ENCODE measurements at places on chromosomes 2 and 18. TPM values are rescaled to one million over a fixed set of nuclear protein-coding genes. Genes with fewer than 3 reads are reported as not detected.

- no peak for DNase-seq
Measured at GRCh38 chr18:70448588-70448987, 159.7 kb downstream of the SOCS6 start.

DNA sequence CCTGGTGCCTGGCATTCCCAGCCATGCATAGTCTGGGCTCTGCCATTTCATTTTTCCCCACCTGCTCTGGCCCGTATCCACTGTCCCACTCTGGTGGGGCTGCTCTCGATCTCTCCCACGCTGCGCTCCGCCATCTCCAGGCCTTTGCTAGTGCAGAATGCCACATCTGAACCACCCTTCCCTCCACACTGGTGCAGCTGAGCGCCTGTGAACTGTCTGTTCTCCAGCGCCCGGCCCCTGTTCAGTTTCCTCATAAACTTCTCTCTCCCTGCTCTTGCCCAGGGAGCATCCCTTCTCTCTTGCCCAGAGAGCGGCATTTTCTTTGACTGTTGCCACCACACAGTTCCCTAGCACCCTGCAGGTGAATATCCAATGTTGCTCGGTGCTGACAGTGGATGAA lies 21.5 kb downstream of the POMC start:
- no peak for DNase-seq

GRCh38 chr18:8507361-8507760 lies 101.9 kb upstream of the RAB12 start:
- no peak for DNase-seq

DNA sequence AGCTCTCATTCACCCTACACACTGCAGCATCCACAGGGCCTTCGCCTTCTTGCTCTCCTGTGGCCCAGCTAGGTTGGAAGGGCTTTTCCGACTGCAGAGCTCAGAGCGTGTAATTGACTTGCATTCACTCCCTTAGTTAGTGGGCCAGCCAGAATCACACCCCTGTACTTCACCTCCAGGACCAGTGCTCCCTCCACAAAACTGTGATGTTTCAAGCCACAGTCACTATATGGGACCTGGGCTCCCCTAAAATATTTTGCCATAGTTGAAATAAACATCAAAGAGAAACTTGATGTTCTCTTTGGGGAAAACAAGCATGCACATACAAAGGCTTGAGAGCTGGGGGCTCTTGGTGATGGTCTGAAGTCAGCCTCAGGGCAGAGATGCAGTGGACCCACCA lies 69.7 kb upstream of the POU3F3 start:
- no peak for DNase-seq

DNA sequence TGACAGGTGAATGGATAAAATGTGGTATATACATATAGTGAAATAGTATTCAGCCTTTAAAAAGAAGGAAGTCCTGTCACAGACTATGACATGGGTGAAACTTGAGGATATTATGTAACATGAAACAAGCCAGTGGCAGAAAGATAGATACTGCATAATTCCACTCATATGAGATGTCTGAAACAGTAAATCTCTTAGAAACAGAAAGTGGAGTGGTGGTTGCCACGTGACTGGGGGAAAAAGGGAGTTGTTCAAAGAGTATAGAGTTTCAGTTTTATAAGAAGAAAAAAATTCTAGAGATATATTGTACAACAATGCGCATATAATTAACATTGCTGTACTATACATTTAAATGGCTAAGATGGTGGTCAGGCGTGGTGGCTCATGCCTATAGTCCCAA lies 178.2 kb upstream of the ATP5MC3 start:
- no peak for DNase-seq

GRCh38 chr18:3605486-3605952 lies 155.5 kb downstream of the TGIF1 start:
- DNase-seq: peak; percentile 23

- no peak for DNase-seq
Measured at GRCh38 chr2:190846746-190847145, 33.9 kb upstream of the GLS start.

- DNase-seq: no peak
Measured at GRCh38 chr2:13414897-13415296, 698.2 kb downstream of the TRIB2 start.

DNA sequence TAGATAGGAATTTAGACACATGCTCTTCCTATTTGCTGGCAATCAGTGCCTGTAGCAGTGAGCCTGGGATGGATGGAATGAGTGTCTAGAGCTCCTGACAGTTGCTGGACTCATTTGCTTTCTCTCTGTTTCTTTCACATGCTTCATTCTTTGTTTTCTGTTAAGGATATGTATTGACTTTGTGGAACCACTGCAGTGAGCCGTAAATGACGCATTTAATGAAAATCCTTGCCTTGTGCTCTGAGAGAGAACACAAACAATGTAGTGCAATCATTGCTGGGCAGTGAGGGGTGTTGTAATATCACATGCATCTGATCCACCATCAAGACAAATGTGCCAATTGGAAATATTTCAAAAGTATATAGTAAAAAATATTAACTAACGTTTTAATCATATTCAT lies 25.2 kb upstream of the CDH20 start:
- DNase-seq: peak; percentile 7

DNA sequence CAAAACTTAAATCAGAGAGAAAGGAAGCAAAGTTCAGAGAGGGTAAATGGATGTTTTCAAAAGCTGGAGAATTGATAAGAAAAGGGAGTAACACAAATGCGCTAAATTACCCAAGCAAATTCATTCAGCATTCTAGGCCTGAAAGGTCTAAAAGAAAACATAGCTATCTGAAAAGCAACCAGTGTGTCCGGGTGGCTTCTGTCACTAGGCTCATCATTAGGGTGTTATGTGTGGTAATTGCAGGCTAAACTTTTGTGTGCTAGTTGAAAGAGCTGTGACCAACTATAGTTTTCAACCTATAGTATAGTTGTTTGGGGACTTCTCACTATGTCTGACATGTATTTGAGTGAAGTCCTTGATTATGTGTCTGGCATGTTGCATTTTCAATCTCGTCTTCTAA lies 839.6 kb upstream of the ZEB2 start:
- DNase-seq: no peak

- no peak for DNase-seq
Measured at GRCh38 chr2:130894326-130894942, 57.7 kb downstream of the ARHGEF4 start.

GRCh38 chr2:23199115-23199918 lies 185.7 kb upstream of the KLHL29 start:
- peak; percentile 31 for DNase-seq

DNA sequence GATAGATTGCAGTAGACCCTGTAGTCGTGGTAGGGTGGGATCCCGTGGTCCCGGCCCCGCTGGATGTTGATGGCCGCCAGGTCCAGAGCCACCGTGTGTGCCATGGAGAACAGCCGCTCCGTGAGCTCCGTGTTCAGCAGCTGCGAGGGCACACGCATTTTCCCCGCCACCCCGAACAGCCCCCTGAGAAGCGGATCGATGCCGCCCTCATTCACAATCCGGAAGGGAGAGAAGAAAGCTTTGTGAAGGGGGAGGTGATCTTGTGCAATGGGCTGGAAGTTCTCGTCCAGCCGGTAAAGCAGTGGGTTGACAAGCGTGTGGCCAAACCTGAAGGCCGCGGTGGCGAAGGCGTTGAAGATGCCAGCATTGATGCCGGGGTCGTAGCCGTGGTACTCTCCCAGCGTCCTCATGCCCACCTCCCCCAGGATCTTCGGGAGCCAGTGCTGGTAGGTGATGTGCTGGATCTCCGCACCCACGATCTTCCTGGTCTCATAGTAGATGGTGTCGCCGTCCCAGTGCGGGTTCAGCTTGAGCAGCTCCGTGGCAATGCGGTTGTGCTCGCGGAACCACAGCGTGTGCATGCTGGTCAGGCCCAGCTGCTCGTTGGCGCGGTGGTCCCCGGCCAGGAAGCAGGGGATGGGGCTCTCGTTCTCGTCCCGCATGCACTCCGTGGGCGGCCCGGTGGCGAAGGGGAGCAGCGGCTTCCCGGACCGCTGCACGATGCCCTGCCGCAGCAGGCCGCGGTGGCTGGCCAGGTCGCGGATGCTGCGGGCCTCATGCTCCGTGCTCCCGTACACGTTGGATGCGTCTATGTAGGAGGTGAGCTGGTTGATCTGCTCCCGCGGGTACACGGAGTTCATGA lies 95.8 kb downstream of the PXDN start:
- no peak for DNase-seq

DNA sequence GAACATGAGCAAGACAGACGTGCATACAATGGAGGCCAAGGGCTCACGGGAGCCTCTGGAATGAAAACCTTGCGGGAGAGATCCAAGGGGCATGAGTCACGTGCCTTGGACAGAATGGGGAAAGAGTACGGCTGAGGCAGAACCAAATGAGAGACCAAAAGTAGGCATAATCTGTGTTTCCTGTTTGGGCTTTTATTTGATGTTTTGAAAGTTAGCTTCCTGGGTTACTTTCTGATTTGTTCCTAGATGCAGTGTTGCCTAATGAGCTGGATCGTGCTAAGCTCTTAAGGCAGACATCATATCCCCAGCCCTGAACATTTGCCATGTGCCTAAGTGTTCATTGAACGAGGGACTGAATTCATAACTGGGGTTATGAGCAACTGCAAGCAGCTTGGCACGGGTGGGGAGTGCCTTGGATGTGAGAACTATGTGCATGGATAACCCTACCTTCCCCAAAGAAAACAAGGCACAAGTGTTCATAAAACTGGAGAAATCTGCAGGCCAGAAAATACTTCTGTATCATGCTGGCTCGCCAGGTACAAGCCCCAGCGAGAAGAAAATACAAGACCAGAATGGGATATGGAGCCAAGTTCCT lies 60.3 kb upstream of the RPL31 start:
- DNase-seq: peak; percentile 19

- no peak for DNase-seq
Measured at GRCh38 chr2:30505500-30506180, 58.6 kb downstream of the LCLAT1 start.

GRCh38 chr2:99507937-99508818 lies 18.4 kb upstream of the REV1 start:
- DNase-seq: no peak

Gene DSG2
- total RNA-seq: 30.0 TPM

Gene MC5R
- total RNA-seq: not detected

Gene DSEL
- 4.6 TPM for total RNA-seq

Gene IL18R1
- 0.51 TPM for total RNA-seq

Gene STON1
- 0.07 TPM for total RNA-seq

Gene SPP2
- 0.23 TPM for total RNA-seq

Gene CD302
- 2.6 TPM for total RNA-seq
